ENCODE measurements at places on chromosomes 3 and 15. TPM values are rescaled to one million over a fixed set of nuclear protein-coding genes. Genes with fewer than 3 reads are reported as not detected.

The DUOX1 gene
- total RNA-seq: 0.58 TPM

The ANKUB1 gene
- not detected for total RNA-seq

The RASSF1 gene
- 36.7 TPM for total RNA-seq

The IL20RB gene
- total RNA-seq: 0.83 TPM

The CCDC80 gene
- 213 TPM for total RNA-seq

The RLBP1 gene
- total RNA-seq: 0.52 TPM

The C3orf22 gene
- total RNA-seq: not detected

The FBLN2 gene
- 138 TPM for total RNA-seq

The EXOSC7 gene
- 32.6 TPM for total RNA-seq

The NRROS gene
- total RNA-seq: 8.5 TPM

The MEGF11 gene
- total RNA-seq: not detected

The PTX3 gene
- 5.5 TPM for total RNA-seq

The ATP10A gene
- total RNA-seq: 51.9 TPM

The FBN1 gene
- total RNA-seq: 214 TPM

The RFX7 gene
- 8.3 TPM for total RNA-seq

The POLQ gene
- under 0.01 TPM for total RNA-seq

The DAZL gene
- total RNA-seq: not detected

The ISG20 gene
- 21.2 TPM for total RNA-seq

The GOLGA8A gene
- 13.2 TPM for total RNA-seq

The CFAP44 gene
- 5.7 TPM for total RNA-seq

The ARNT2 gene
- 5.4 TPM for total RNA-seq

- DNase-seq: no peak
These were observed at the start of gene HHLA2 for GRCh38 chr3:108296239-108296638. HHLA2 (plus strand) TSS chr3:108296548; CDS start chr3:108351814, 55,266 bp downstream.

DNA sequence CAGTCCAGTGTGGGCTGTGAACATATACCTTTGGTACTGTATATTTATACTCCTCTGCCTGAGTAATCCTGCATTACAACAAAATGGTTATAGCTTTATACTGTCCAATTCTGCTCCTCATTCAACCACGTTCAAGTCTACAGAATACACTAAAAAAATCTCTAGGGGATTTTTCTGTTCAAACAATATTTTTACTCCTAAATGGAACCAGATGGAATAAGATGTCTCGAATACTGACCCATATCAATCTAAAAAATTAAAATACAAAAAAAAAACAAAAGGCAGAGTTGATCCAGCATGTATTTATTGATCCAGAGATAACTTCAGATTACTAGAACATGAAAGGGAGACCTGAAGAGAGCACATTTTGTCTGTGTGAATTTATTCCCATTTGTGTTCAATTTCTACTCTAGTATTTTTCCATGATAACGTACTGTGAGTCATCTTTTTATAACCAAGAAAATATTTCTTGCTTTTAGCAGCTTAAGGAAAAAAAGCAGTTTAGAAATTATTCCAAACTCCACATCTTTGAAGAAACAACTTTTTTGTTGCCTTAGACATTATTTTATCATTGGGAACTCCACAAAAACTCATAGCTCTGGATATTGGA lies 910.7 kb downstream of the TBL1XR1 start:
- no peak for DNase-seq

GRCh38 chr3:120926146-120926545 lies 18.1 kb downstream of the STXBP5L start:
- no peak for DNase-seq

GRCh38 chr15:58839485-58839884 lies 68.4 kb downstream of the MINDY2 start:
- DNase-seq: no peak

- DNase-seq: no peak
These were observed 16.1 kb downstream of the SPTBN5 start for GRCh38 chr15:41877631-41878354.

GRCh38 chr15:80034629-80035028 lies 24.8 kb upstream of the ZFAND6 start:
- DNase-seq: no peak

- no peak for DNase-seq
These were observed 4.3 kb downstream of the SIDT1 start for GRCh38 chr3:113536627-113537101.

GRCh38 chr3:116444819-116445310 lies 422 bp downstream of the LSAMP start:
- DNase-seq: no peak

DNA sequence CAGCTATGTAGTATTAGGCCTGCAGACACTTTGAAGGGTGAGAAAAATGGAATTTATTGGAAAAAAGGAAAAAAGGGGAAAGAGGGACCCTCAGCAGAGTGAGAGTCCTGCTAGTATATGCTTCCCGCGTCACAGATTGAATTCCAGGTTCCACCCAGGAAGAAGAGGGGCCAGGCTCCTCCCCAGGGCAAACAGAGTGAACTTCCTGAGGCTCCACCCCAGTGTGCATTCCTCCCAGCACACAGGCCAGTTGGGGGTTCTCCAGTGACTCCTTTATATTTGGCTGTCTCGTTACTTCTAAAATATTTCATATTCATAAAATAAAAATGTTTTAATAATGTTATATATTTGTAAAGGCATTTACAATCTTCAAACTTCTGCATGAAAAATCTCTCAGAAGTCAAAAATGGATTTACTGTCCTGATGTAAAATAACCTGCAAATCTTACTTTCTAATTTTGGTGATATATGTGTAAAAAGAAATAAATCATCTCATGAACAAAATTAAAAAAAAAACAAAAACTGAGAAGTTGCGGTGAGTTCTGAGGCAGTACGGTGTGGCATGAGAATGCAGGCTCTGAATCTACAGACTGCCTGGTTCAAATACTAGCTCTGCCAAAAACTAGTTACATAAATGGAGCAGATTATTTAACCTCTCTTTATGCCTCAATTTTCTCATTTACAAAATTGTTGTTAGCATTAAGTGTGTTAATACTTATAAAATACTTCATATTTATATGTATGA lies 175.8 kb upstream of the P2RY1 start:
- no peak for DNase-seq

GRCh38 chr3:182906036-182906435 lies 74.3 kb downstream of the DCUN1D1 start:
- no peak for DNase-seq

GRCh38 chr3:192090586-192090985 lies 629.6 kb downstream of the PYDC2 start:
- DNase-seq: no peak

DNA sequence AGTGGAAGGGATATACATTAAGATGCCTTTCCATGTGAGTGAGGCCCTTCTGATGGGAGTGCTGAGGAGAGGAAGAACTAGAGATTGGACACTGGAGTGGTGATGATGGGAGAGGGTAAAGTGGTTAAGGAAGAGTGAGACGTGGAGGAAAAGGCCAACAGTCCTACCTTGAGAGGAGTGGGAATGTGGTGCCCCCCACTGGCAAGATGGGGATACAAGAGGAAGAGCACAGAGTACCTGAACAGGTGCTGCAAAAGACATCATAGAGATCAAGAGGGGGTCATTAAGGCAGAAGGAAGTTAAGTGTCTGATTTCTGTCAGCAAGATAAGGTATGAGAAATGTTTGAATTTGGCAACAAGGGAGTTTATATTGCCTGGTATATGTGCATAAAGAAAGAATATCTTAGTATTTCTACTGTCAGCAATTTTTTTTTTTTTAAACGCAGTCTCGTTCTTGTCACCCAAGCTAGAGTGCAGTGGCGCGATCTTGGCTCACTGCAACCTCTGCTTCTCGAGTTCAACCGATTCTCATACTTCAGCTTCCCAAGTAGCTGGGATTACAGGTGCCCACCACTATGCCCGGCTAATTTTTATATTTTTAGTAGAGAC lies 34.0 kb downstream of the ARIH2 start:
- no peak for DNase-seq

- no peak for DNase-seq
These were observed 21.7 kb downstream of the EEFSEC start for GRCh38 chr3:128174675-128175590.

DNA sequence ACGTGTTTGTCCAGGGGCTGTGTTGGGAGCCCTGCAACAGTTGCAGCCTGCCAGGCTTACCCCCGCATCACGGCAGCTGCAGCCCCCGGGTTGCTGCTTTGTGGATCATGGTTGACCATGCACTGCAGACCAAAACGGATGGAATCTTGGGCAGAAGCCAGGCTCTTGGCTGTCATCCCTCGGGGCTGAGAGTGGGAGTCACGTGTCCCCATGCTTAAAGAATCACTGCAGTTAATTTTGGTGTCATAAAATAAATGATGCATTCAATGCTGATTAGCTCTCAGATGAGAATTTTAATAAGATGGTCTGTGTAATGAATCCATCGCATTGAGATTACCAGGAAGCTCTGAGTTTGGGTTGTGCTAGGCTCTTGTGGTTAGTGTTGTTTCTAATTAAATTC lies 115.6 kb downstream of the CHDH start:
- no peak for DNase-seq

DNA sequence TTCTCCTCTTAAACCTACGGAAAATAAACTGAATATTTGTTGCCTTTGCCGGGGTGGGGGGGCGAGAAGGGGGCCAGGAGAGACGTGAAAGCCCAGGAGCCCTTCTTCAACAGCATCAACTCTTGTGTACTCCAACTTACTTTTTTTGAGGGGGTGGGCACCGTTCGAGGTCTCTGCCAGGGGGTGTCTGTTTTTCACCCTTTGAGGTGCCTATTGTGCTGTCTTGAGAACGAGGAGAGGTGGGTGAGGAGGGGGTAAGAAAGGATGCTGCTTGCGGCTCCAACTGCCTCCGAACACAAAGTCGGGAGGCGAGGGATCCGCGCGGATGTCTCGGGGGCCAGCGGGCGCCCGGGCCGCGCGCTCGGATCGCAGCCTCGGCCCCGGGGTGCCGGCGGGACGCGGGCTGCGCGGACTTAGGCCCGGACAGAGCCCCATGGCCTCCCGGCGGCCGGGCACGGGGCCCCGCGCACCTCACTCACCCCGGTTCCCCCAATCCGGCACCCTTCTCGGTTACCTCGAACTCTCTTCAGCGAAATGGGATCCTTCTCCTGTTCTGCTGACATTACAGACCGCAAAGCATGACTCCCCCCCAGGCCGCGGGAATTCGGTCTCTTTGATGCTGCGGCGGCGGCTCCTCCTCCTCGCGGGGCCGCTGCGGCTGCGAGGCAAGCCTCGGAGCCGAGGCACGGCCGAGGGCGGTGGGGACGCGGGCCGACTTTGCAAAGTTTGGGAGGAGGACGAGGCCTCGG lies 650 bp downstream of the PYGO1 start:
- DNase-seq: no peak

- DNase-seq: no peak
These were observed 80.4 kb upstream of the MEF2A start for GRCh38 chr15:99485153-99485961.

- DNase-seq: no peak
These were observed 648.6 kb upstream of the ZNF385D start for GRCh38 chr3:22399566-22399965.

GRCh38 chr3:52013802-52014598 lies 18.3 kb upstream of the RPL29 start:
- no peak for DNase-seq

- DNase-seq: no peak
These were observed 259.2 kb upstream of the CCDC54 start for GRCh38 chr3:107117922-107118536.

- DNase-seq: no peak
These were observed 126.5 kb upstream of the THBS1 start for GRCh38 chr15:39454189-39454986.

DNA sequence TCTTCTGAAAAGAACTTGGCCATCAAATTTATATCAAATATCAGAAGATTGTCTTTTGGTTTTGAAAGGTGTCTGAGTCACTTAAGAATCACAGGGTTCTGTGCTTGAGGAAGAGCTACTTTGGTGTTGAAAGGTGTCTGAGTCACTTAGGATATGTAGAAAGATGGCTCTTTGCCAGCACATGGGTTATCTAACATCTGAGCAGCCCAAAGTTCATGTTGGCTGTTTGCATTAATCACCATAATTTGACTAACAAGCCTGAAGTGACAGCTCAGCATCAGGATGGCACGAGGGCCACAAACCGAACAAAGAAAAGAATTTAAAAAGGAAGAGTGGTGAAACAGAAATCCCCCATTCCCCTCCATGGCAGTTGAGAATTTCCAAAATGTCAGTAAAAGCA lies 190.5 kb upstream of the CMC1 start:
- no peak for DNase-seq

DNA sequence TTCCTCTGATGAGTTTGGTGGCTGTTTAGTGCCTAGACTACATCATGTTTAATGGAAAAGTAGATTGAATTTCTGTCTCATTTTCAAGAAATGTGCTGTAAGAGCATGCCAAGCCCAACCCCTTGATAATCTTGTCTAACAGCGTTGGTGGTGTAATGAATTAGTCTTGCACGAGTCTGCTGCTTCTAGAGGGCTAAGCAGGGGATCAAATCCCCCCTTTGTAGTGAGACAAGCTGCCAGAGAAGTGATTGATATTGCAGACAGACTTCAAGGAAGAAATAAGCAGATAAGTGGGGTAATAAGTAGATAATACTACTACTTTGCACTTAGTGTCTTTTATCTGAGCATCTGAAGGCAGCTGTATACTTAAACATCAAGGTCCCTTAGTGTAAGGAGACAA lies 141.4 kb downstream of the TP63 start:
- no peak for DNase-seq

DNA sequence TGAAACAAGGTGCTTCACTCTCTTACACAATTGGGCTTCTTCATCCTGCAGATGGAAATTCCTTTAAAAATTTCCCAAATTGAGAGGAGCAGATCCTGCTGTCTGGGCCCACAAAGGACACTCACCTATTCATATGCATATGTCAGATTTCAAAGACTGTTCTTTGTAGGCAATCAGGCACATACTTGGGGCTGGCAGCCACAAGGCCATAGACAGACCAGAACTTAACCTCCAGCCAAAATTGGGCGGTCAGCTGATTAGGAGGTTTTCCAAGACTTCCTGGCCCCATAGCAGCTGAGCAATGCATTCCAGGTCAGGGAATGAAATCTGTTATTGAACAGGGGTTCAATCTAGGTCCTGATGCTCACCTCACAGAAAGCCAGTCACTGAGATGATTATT lies 15.0 kb upstream of the HPS3 start:
- no peak for DNase-seq

DNA sequence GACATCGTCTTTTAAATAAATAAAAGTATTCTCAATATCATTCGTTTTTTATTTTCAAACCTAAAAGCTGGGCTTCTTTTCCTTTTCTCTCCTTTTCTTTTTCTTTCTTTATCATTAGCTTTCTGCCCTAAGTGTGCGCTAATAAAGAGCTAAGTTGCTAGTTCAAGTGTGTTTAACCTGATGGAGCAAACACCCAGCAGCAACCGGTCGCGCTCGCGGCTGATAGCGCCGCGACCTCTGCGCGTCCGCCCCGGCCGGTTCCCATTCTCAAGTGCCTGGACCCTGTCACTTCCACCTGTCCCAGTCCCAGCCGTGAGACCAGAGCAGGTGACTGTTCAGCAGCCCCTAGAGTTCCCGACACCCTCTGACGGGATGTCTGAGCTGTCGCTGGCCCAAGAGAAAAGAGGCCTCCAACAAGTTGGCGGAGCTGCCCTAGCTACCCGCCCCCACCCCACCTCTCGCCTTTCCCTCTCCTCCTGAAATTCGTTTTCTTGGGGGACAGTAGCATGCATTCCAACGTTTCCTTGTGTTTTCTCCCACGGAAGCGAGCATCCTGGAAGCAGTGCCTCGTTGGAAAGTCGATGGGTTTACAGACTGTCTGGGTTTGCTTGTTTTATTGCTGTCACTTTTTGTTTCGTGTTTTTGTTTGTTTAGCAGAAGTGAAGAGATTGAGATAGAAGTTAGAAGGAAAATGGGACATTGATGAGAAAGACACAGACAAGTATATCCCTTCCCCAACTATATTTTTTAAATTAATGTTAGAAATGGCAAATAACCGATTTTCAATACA lies 3.1 kb upstream of the MECOM start:
- DNase-seq: no peak

- DNase-seq: no peak
These were observed 27.7 kb downstream of the ACKR4 start for GRCh38 chr3:132624790-132625189.

- no peak for DNase-seq
These were observed 6.2 kb downstream of the TGFBR2 start for GRCh38 chr3:30612437-30613132.

Measured in esophagus muscularis mucosa (tissue), 4 donors.